T follicular helper cell (primary cell): ENCODE measurements at places on chromosomes 11 and 22.
A peak's percentile ranks its signal among the peaks of the same experiment; 100 is the strongest.

- DNase-seq = no peak
These were observed 17.6 kb upstream of the CLPB start for GRCh38 chr11:72451831-72452376.

- no peak for DNase-seq
These were observed 158.2 kb downstream of the BUD13 start for GRCh38 chr11:116614306-116615210.

DNA sequence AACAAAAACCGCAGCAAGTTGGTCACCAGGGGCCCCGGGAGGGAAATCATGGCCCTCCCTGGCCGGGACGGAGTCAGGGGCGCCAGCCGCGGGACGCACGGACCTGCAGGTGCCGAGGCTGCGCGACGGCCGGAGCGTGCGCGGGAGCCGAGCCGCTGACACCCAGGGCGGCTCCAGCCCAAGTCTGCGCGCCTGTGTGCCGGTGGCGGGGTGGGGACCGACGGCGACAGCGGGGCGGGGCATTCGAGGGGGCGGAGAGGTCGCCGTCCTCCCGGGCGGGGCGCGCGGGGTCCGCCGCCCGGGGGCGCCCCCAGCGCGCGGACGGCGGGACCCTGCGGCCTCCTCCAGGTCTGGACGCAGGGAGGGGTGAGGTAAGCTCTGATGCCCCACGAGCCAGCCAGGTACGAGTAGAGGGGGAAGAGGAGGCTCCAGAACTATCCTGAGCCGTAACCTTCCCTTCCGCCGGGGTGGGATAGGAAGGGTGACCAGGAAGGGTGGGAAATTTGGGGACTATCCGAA lies at the start of gene ESAM:
ESAM (minus strand) TSS at position 186 of the 519 bp plus-strand sequence; CDS start at position 50, 136 bp downstream.
- DNase-seq = peak; percentile 47

GRCh38 chr11:133896028-133896427 lies 50.7 kb upstream of the SPATA19 start:
- no peak for DNase-seq

GRCh38 chr11:73239111-73239521 lies 21.0 kb downstream of the P2RY2 start:
- no peak for DNase-seq

- DNase-seq = no peak
These were observed 4.7 kb downstream of the C11orf52 start for GRCh38 chr11:111923351-111923788.

DNA sequence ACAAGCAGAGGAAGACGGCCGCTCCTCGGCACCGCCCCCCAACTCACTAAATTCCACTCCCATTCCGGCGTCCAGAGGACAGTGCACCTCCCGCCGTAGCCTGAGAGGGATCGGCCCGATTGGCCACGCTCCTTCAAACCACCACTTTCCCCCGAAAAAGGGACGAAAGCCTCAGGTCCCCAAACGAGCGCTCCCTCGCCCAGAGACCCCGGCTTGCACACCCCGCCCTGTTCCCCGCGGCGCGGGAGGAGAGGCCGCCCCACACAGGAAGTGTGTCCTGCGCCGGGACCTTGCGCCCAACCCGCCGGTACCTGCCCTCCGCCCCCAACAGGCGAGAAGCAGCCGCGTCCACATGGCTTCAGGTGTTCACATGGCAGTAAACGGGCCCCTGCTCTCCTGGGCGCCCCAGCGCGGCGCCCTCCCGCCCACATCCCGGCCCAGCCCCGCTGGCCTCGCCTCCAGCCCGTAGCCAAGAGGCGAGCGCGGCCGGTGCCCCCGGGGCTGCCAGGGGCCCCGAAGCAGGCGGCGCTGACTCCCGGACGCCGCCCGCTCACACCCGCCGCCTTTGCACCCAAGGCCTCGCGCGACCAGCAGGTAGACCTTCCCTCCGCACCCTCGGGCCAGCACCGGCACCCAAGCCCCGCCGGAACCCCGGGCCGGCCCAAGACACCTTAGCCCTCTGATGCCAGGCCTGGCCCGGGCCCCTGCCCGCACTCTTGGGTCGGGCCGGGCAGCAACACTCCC lies 849 bp downstream of the TCF20 start:
- DNase-seq = peak; percentile 57

GRCh38 chr11:126348806-126349582 lies 6.5 kb upstream of the ST3GAL4 start:
- no peak for DNase-seq

DNA sequence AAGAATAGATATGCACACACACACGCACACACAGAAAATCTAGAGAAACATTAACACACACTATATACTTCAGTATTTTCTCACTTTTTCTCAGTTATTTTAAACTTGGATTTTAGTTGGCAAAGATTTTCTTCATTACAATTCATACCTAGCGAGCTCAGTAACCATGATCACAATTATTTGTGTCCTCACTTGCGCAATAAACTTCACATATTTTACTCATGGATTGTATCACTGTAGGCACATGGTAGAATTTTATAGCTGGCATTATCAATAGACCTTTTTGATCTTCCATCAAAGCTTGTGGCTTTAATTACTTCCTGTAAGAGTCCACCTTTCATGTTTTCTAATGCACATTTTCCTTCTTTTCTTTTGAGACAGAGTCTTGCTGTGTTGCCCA lies 4.8 kb upstream of the XKR3 start:
- DNase-seq = no peak

DNA sequence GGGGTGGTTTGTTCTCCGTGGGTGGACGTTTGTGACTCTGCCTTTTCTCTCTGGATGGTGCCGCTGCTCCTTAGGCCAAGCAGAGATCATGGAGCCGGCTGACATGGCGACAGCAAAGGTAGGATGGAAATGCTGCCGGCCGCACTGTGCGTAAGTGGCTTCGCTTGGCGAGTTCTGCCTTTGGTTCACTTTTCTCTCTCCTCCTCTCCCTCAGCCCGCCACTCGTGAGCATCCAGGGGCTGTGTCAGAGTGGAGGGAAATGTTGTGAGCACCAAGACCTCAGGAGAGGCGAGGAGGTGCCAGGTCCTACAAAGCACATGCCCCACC lies 80.5 kb downstream of the GRAMD1B start:
- no peak for DNase-seq

- DNase-seq = no peak
These were observed 47.7 kb downstream of the DKK3 start for GRCh38 chr11:11960687-11961086.

DNA sequence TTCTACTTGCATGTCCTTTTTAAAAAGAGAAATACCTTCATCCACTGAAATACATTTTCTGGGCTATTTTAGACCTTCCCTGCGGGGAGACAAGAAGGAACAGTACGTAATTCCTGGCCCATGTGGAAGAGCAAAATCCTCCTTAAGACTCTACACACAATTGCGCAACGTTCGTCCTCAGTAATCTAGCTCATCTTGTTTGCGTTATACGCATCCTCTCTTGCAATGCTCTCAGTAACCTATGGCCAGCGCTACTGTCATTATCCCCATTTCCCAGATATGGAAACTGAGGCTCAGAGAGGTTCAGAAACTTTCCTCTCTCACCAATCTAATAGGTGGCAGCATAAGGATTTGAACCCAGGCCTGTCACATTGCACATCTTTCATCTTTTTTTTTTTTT lies 54.6 kb downstream of the RPUSD4 start:
- DNase-seq = no peak

DNA sequence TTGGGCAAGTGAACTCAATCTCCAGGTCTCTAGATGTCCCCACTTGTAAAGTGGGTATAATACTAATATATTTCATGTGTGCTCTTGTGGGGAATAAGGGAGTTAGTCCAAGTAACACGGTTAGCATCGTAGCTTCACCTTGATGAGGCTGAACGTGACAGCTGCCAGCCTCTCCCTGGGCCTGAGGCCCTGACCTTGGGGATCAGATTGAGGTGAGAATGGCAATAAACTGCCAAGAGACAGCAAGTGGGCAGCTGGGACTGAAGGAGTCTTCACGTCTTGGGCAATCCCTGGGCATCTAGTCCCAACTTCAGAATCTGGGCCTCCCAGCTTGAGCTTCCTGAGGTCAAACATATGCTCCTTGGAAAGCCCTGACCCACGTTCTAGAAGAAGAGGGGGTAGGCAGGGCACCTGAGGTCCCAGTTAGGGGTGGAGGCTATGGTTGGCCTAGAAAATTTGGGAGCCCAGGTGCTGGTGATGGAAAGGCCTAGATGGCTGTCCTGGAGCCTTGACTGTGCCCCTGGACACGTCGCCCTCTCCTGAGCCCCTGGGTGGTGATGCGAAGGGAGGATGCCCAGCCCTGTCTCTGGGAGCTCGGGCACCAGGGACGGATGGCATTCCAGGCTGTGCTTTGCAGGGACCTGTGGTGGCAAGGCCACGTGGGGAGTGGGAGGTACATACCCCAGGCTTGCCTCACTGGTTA lies 23.4 kb downstream of the ADAMTS15 start:
- no peak for DNase-seq

DNA sequence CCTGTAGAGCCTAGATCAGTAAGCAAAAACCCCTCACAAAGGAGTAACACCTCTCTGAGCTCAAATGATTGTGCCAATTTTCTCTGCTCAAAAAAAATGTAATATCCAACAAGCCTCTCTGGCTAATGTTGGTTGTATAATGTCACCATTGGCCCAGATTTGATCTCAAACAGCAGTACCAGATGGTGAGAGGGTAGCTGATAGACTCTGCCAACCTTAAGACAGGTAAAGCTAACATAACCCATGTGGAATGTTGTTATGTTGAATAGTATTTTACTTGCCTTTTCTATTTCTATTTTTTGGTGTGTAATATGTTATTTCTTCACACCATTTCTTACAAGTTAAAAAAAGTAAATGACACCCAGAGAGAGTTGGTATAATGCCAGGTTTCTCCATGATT lies 166.7 kb upstream of the GUCY1A2 start:
- DNase-seq = no peak

- no peak for DNase-seq
These were observed 13.5 kb upstream of the MUC6 start for GRCh38 chr11:1049911-1050580.

GRCh38 chr11:115396533-115396932 lies 107.7 kb downstream of the CADM1 start:
- DNase-seq = no peak

DNA sequence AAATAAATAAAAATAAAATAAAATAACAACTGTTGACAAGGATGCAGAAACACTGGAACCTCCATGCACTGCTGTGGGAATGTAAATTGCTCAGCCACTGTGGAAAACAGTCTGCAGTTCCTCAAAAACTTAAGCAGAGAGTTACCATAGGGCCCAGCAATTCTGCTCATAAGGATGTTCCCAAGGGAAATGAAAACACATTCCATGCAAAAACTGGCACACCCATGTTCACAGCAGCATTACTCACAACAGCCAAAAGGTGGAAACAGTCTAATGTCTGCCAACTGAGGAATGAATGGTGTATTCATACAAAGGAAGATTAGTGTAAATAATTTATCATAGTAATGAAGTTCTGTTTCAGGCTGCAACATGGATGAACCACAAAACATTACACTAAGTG lies 3.2 kb upstream of the KRTAP5-10 start:
- no peak for DNase-seq

- DNase-seq = no peak
These were observed 88.9 kb downstream of the RRM1 start for GRCh38 chr11:4183410-4184057.

- DNase-seq = peak; percentile 32
These were observed 50.0 kb upstream of the POU2AF1 start for GRCh38 chr11:111429066-111429506.

- DNase-seq = no peak
These were observed 66.5 kb downstream of the DBX1 start for GRCh38 chr11:20093775-20094174.

DNA sequence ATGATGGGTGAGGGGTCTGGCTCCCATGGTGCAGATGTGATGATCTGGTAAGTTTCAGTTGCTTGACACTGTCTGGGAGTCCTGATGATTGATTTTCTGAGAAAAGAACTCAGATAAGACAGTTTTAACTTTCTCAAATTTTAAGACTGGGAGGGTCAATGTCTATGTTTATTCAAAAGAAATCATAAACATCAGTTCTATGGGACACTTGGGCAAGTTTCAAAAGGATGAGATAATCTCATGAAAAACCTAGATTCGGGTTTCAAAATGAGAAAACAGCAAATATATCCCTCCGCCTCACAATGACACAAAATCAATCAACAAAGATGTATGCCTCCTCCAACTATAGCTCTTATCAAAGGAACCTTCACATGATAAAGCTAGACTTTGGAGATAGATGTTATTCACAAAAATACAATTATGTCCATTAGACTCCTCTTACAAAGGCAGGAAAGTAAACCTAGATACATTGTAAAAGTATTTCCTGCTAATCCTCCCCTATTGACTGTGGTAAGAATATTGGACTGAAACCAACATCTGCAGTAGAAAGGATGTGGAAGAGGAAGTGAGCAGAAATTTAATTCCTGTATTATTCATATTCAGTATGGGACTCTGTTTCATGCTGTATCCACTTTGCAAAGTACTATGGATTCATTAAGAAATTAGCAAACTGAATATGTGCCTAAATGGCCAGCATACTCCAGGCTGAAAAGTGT lies 21.6 kb downstream of the SVIP start:
- no peak for DNase-seq

GRCh38 chr11:8241373-8242117 lies 22.1 kb downstream of the LMO1 start:
- no peak for DNase-seq

- no peak for DNase-seq
These were observed 50.1 kb downstream of the MN1 start for GRCh38 chr22:27751277-27752070.

DNA sequence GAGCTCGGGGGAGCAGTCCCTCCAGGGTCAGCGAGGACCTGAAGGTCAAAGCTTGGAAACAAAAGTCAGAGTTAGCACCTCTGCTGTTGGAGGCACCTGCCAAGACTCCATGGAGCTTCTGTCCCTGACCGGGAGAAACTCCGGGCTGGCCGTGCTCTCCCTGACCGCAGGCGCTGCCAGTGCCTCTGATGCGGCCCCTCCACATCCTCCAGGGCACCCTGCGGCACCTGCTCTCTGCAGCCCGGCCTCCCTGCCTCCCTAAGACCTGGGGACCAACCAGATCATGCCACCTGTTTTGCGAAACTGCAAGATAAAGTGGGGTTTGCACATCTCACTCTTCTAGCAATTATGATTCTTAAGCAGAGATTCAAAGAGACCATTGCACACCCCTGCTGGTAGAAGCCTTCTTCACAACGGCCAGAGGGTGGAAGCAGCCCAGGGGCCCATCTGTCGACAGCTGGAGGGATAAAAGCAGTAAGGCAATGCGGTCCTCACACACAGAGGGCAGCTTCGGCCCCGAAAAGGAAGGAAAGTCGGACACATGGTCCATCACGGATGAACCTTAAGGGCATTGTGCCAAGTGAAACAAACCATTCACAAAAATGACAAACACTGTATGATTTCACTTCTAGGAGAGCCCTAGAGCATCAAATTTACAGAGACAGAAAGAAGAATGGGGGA lies 477.1 kb downstream of the BRD1 start:
- no peak for DNase-seq
